Forelimb muscle (tissue), 1 donor: ENCODE measurements at places on chromosomes 4 and X. TPM values are rescaled to one million over a fixed set of nuclear protein-coding genes. Genes with fewer than 3 reads are reported as not detected.

Gene HDAC8
- 19.2 TPM for polyA plus RNA-seq

Gene FRMD7
- polyA plus RNA-seq = 0.18 TPM

GRCh38 chr4:114036864-114037263 is 57.4 kb upstream of the ARSJ start:
- no peak for DNase-seq

- no peak for DNase-seq
Measured at GRCh38 chrX:84339507-84340364, 151.7 kb upstream of the RPS6KA6 start.

DNA sequence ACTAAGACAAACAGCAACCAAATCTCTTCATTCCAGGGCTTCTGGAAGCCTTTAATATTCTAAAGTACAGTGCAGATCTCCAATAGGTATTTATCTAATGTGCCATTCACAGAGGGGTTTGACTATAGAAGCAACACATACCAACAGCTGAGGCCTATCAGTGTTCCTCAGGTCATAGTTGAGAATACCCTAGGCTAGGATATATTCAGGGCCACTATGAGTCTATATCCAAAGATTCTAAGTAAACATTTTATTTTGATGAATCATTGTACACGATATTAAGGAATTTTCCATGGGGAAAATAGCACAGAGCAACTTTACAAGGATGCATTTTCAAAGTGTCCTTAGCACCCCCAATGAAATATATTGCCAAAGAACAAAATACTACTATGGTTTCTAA is 9.7 kb downstream of the SMIM10 start:
- DNase-seq = no peak

- DNase-seq = no peak
Measured at GRCh38 chrX:13876652-13877051, 59.8 kb upstream of the GPM6B start.

DNA sequence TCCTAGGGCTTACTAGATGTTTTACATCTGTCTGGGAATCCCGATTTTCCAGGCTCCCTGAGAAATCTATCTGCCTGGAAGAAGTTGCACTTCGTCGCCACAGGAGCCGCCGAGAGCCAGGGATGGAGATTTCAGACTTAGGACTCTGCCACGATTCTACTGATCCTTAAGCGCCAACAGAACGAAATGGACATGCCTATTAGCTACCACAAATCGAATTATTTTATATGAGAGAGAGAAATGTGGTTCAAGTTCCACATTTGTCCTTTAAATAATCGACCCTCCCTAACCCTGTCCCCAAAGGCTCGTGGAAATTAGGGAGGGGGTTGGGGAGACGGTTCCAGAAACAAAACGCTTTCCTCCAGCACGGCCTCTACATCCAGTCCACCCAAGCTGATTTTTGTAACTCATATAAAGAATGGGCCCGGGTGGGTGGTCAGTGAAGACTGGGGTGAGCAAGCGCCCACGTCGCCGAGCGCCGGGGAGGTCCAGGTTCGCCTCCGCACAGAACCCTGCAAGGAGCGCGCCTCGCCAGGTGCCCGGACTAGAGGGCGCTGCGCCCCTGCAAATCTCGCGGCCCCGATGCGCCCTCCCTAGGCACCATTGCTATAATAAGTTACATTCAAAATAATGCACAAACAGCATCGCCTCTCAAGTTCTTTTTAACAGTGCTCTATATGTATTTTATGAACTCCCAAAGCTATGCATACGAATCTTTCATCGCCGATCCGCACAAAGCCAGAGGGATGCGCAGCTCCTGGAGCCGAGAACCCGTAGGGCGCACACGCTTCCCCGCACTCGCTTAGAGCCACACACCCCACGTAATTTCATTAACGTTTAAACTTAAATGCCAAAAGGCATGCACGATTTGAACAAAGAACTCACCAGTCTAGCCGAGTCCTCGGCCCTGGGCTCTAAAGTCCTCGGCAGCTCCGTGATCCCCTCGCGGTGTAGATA is 2.1 kb upstream of the FAT1 start:
- no peak for DNase-seq

DNA sequence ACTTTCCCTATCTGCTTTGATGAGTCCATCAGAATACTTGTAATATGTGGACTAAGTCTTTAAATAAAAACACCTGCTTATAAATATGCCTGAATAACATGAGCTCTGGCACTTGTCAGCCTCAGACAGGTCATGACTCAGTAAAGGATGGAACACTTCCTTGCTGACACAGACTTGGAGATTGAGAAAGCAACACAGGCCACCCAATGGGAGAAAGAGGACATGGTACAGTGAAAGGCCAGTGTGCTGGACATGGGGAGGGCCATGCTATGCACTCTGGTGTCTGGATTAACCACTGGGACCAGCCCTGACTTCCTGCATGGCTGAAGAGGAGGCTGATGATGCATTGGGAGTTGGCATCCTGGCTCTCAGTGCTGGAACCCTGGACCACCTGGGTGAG is 149.5 kb downstream of the DHRSX start:
- DNase-seq = no peak

- DNase-seq = no peak
Measured at GRCh38 chr4:25015012-25015411, 15.7 kb downstream of the LGI2 start.

DNA sequence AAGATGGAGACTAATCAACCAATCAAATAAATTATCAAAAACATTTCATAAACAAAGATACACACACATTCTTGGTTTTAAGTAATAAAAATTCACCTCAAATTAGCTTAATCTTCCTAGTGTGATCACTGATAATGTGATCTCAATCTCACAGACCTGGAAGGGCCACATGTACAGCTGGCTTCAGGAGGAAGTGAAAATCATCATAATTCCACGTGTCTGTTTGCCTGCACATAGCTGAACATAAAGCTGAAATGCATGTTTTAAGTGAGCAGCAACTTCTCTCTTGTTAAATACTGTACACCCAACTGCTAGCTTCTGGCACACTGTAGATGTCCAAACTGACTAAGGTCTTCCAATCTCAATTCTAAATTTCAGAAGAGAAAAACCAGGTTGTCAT is 53.8 kb downstream of the ARHGAP6 start:
- DNase-seq = no peak

DNA sequence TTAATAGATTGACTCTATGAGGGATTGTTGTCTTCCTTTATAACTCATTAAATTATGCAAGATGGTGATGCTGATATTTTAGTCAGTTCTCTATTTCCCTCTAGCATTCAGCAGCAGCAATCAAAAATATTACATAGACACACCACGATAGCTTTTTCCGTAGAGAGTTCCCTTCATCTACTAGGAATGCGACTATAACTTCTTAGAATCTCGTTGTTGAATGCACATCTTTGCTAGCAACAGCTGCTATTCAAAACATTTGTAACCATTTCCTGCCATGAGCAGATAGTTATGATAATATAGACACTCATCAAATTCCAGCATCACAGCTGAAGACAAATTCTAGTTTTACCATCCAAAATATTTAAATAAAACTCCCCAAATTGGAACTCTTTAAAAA is 147.4 kb upstream of the FGF13 start:
- DNase-seq = no peak
